Occipital lobe (tissue), 3 donors: ENCODE measurements at places on chromosomes 1 and 21.

GRCh38 chr1:9589144-9589718 lies 520 bp downstream of the TMEM201 start:
- no peak for DNase-seq

DNA sequence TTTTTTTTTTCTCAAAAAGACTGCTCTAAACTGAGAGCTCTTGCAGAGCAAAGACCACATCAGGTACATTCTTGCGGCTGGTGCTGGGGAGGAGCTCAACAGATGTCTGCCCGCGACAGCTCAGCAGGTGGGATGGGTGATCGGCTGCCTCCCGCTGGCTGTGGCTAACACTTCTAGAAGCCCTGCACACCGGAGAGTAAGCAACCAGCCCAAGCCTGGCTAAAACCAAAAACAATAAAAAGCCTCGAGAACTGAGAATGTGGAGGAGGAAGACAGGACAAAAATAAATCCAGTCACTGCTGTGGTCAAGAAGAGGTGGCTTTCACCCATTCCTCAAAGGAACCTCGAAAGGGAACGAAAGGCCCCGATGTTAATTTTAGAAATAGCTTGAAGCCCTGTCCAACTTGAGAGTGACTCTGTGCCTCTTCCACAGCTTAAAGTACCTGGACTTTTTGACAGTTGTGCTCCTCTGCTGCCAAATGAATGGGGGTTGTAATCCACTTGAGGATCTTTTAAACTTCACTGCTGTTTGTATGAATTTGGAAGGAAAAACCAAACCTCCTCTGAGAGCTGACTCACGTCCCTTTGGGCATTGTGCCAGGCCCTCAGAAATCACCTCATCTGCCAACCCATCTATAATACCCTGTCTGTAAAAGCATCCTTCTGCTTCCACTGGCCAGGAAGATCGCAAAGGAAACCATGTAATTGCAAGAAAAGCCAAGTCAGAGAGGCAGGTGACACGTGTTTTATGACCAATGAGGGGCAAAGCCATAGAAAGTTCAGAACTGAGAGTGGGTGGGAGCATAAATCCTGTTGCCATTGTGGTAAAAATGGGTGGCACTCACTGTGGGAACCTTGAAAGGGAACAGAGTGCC lies 78.6 kb downstream of the KCNN3 start:
- DNase-seq: peak; percentile 10

GRCh38 chr1:53678507-53678906 lies 60.5 kb downstream of the GLIS1 start:
- no peak for DNase-seq

DNA sequence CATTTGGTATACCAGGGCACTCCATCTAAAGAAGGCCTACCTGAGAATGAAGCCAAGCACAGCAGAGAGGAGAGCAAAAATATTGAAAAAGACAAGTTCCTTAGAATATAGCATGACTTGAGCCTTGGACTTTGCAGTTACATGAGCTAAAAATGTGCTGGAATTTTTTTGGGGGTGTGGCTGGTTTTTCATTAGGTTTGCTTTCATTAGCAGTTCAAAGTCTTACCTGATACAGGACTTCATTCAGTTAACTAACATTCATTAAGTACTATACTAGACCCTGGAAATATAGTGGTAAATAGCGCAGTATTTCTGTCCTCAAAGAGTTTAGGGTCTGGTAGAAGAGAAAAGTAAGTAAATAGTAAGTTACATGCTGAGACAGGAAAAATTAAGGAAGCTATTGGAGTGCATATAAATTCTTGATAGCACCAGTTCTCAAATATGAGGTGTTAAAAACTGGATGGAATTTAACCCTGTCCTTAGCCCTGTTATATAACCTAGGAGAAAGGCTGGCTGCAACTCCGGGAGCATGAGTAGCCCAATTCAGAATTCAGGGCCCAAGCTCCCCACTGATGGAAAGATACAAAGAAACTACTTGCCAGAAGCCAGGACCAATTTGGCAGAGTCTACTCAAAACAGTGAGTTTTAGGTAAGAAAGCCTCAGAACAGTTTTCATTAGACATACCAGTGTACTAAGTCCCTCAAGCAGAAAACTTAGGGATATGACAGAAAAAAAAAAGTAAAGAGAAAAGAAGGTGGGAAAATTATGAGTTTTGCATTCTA lies 3.1 kb upstream of the DOCK7 start:
- DNase-seq: no peak

DNA sequence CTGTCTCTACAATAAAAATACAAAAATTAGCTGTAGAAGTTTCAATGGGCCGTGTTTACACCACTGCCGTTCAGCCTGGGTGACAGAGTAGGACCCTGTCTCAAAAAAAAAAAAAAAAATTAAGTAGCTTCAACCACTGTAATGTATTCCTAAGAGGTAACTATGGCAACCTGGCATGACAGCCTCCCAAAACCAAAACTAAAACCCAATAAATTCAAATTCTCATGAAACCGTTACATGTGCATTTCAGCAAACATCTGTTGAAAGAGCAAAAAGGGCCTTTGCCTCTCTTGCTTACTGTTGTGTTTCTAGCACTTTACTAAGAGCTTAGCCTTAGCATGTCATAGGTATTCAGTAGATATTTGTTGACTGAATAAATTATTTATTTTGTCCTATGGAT lies 33.5 kb downstream of the ODR4 start:
- DNase-seq: no peak

GRCh38 chr1:52707927-52708655 lies 9.9 kb upstream of the COA7 start:
- DNase-seq: no peak

GRCh38 chr1:179996099-179996498 lies 41.5 kb downstream of the CEP350 start:
- DNase-seq: no peak

GRCh38 chr1:182677397-182678098 lies 6.8 kb downstream of the RGS8 start:
- no peak for DNase-seq

DNA sequence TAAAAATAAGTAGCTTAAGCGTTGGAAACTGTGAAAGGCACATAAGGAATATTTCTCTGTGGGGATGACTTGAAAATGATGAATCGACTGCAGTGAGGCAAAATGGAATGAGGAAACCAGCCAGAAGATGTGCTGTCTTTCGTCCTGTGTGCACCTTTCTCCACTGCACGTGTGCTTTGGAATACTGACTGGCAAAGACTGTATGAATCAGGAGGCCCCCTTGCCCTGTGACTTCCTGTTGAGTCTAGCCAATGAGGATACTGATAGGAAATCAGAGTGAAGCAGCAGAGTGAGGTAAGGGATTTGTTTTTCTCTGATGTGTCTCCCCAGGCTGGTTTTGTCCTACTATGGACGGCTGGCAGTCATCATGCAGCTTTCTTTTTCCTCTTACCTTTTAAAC lies 118.2 kb upstream of the ADGRL4 start:
- DNase-seq: no peak

- no peak for DNase-seq
Measured at GRCh38 chr1:6899621-6900020, 114.4 kb downstream of the CAMTA1 start.

GRCh38 chr1:8364528-8365442 lies 46.9 kb downstream of the SLC45A1 start:
- no peak for DNase-seq

DNA sequence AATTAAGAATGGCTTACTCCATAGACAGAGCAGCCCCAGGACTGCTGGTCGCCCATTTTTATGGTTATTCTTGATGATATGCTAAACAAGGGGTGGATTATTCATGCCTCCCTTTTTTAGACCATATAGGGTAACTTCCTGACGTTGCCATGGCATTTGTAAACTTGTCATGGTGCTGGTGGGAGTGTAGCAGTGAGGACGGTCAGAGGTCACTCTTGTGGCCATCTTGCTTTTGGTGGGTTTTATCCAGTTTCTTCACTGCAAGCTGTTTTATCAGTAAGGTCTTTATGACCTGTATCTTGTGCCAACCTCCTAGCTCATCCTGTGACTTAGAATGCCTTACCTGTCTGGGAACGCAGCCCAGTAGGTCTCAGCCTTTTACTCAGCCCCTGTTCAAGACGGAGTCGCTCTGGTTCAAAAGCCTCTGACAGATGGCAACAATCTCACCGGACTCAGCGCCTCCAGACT lies 5.2 kb upstream of the AGPAT3 start:
- DNase-seq: no peak

- no peak for DNase-seq
Measured at GRCh38 chr1:33469691-33470090, 2.8 kb upstream of the ZSCAN20 start.

DNA sequence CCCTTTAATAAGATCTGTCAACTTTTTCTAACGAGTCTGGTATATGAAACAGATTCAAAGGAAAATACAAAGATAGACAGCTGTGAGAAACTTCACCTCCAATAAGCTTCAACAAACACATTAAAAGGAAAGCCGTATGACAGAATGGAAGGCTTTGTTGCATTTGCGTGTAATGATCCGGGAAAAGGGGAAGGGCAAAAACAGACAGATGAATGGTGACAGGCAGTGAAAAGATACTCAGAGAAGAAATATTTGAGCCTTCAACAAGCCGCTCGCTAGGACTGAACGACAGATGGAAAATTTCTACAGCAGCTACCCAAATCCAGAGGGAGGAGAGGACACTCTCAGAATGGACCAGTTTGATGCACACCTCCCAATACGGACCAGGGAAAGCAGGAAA lies 14.9 kb downstream of the COPA start:
- DNase-seq: peak; percentile 5

DNA sequence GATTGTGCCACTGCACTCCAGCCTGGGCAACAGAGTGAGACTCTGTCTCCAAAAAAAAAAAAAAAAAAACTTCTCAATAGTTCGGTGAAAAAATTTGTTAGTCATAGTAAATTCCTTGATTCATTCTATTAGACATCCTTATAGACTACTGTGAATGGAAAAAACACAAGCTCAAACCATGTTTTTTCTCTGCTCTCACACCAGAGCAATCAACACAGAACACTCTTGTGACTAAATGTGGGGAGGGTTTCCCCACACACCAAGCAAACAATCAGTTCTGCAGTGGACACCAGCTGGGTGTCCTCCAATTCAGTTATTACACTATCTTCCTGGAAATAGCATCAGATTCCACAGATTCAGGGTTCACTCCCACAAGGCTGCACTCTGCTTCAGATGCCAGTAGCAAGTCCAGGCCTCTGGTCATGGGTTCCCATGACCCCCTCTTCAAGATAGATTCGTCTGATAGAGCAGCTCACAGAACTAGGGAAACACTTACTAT lies 69.1 kb upstream of the TEKT2 start:
- DNase-seq: no peak

DNA sequence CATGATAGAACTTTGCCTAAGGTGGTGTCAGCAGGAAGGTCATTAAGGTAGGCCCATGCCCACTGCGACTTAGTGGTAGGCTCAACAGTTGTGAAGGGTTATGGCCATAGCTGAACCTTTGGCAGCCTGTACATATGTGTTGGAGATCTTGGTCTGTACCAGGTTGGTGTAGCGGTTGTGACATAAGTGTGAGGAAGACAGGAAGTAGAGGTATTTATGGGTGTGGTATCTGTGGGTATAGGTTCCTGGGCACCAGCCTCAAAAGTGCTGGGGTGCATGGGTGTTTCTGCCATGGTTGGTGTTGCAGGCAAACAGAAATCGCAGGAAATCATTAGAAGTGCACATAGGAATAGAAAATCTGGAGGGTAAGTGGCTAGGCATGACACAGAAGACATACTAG lies 18.6 kb upstream of the LRIF1 start:
- no peak for DNase-seq

DNA sequence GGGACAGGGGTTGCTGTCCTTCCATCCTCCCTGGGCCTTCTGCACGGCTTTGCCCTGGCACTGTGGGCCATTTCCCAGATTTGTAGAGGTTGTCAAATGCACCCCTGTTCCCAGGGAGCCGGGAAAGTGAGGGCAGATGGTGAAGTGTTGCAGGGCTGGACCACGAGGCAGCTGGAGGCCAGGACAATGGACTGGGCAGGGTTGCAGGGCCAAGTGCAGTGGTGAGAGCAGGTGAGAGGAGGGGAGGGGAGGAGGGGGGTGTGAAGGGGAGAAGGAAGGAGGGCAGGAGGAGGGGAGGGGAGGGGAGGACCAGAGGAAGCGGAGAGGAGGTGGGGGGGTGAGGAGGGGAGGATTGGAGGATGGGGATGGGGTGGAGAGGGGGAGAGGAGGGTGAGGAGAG lies 443.9 kb downstream of the CAMTA1 start:
- no peak for DNase-seq

GRCh38 chr1:201022493-201022819 lies 1.1 kb downstream of the KIF21B start:
- DNase-seq: no peak

DNA sequence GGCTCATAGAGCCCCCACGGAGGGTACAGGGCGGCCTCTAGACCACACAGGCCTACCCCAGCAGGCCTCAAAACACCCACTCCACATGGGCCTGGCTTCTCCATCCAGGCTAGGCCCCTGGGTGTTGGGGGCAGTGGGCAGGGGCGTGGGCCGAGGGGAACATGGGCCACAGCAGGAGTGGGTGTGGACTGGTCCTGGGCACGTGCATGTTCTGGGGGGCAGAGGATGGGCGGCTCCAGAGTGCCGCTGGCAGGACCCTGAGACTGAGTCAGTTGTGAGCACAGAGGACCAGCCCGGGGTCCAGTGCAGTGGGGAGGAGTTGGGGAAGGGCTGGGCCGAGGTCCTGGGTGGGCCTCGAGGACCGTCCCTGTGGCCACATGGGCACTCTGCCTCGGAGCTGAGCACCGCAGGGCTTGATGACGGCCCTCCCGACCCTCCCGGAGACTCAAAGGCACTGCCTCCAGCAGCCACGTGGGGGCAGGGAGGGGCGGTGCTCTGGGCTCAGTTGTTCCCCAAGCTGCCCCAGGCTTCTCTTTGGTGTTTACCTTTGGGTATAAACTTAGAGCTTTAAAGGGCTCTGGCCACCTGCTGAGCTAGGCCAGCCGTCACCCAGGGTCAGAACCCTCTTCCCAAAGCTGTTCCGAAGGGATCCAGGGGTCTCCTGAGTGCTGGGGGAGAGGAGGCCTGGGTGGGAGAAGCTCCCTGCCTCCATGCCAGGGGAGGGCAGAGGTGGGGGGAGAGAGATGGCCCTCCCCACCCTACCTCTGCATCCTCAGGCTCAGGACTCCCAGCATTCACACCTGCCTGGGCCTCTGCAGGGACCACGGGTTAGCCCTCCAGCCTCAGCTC lies 79.9 kb downstream of the MORN1 start:
- no peak for DNase-seq

GRCh38 chr1:8512504-8512903 lies 194.6 kb downstream of the SLC45A1 start:
- DNase-seq: no peak

GRCh38 chr1:154857022-154857421 lies 13.1 kb downstream of the KCNN3 start:
- DNase-seq: no peak

DNA sequence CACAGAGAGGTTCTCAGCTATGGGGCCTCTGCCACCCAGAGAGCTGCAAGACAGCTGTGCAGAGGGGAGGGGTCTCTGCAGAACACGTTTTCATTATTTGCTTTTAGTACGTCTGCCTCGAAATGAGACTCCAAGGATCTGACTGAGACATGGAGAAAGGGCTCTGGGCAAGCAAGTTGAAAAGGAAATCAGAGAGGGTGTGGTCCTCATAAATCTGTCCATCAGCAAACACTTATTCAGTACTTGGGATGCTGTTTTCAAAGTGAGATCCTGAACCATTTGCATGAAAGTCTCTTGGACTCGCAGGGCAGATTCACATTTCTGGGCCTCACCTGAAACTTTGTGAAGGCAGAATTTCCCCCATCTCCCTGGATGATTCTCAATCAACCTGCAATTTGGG lies 197.4 kb upstream of the GALNT2 start:
- DNase-seq: no peak
